ENCODE measurements at places on chromosomes 7 and 10.

- no peak for DNase-seq
Measured at GRCh38 chr10:123558651-123559050, 107.5 kb upstream of the GPR26 start.

DNA sequence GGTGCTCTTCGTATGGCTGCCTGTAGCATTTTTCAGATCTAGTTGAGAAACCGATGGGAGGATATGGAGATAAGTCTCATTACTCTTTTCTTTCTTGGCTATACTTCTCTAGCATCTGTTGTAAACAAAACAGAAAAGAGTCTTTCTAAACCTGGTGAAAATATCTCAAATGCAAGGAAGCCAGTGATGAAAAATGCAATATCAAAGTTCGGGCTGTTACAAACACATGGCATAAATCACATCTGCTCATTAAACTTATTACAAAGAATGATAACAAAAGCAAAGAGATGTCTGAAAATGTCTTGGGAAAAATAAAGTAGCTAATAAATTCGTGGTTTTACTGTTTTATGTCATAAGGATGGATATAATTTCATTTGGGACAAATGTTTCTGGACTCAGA is 71.8 kb upstream of the IGFBP3 start:
- no peak for DNase-seq

DNA sequence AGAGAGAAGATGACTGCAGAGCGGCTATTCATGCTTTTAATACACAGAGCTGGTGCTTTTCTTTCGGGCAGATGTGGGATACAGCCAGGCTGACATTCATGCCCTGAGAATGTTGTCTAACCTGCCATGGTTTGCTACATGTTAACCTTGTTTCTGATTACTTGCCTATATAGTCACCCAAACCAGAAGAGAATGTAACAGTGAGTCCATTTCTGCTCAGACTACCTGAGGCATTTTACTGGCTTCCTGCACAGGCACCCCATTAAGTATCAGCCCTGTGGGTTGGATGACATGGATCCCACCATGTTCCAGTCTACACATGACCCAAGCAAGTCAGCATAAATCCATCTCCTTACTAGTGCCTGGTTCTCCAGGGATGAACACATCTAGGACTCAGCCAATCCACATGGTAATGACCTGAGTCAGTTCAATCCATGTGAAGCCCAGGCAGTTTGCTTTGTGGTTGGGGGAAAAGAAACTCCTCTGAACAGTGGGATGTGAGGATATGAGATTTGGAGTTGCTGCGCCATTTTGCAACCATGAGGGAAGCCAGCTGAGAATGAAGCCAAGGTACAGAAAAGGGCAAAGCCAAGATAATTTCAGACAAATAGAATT is 55.7 kb upstream of the MKX start:
- DNase-seq, result no peak

- DNase-seq, result no peak
Measured at GRCh38 chr10:124703778-124704427, 40.3 kb downstream of the FAM53B start.

- no peak for DNase-seq
Measured at GRCh38 chr10:132021046-132021445, 39.3 kb upstream of the BNIP3 start.

- no peak for DNase-seq
Measured at GRCh38 chr10:65628493-65629139, 1297.2 kb upstream of the LRRTM3 start.

DNA sequence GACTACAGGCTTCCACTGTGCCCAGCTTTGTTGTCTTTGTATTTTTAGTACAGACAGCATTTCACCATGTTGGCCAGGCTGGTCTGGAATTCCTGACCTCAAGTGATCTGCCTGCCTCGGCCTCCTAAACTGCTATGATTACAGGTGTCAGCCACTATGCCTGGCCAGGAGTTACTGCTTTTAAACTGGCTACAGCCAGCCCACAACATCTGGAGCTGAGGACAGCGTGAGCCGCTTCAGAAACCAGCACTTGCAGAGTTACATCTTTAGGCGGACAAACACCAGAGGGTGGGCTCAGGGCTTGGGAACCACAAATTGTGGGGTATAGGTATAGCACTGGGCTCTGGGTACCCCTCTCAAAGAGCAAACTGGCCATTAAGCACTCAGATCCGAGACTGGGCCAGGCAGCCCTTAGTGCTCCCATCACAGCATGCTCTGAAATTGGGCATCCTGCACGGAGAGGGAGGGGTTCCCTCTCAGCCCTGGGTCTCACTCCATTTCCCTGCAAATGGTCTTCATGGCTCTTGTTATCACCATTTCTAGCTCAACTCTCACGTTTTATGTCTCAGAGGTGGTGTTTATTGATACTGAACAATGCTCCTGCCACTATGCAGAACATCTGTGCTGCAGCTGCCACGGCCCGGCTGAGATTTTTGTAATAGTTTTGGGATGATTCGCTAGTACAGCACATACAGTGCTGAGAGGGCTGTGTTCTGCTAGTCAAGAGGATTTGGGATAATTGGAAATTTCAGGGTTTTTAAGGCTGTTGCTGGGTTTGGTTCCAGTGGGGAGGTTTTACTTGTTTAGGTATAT is 146.4 kb upstream of the LYZL2 start:
- no peak for DNase-seq

- no peak for DNase-seq
Measured at GRCh38 chr10:111103196-111103840, 26.5 kb downstream of the ADRA2A start.

GRCh38 chr10:87646192-87646909 is 13.3 kb upstream of the PAPSS2 start:
- DNase-seq, result no peak

- DNase-seq, result no peak
Measured at GRCh38 chr10:123666318-123667236, at the start of gene GPR26. TSS of gene GPR26 (plus strand) at chr10:123666355. CDS start at chr10:123666408, 53 bp downstream.

GRCh38 chr7:35969066-35969465 is 168.2 kb downstream of the SEPTIN7 start:
- no peak for DNase-seq

GRCh38 chr7:5238500-5238899 is 44.2 kb upstream of the SLC29A4 start:
- no peak for DNase-seq

- DNase-seq, result no peak
Measured at GRCh38 chr10:37010741-37011140, 114.7 kb upstream of the ANKRD30A start.

DNA sequence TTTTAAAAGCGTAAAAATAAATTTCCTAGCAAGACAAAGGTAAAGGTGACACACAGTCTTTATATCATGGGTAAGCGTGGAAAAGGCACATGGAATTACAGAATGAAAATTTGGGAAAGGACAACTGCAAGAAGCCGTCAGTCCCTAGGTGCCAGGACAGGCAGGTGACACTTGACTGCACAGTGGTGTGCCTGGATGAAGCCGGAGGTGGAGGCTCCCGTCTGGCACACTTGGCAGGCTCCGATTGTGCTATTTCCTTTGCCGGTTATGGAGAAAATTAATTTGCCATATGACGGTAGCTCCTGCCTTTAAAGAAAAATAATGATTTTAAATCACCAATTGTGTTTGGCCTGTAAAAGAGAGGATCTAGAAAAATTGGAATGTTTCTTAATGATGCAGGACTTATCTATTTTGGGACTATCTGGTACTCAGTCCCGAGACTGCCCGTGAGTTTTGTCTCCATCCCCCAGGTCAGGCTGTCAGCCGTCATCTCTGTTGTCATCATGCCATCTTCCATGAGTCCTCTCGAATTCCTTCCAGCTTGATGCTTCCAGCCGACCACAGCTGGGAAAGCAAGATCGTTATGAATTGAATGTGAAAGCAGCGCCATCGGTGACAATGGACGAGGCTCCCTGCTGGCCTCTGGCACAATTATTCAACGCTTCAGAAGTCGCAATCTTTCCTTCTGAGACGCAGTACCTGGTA is 56.2 kb upstream of the MGMT start:
- DNase-seq, result no peak

GRCh38 chr10:88702848-88703597 is 3.0 kb upstream of the LIPK start:
- DNase-seq, result peak; percentile 92

- no peak for DNase-seq
Measured at GRCh38 chr7:47811632-47812380, 136.5 kb downstream of the PKD1L1 start.

GRCh38 chr10:85447690-85448089 is 918.9 kb downstream of the GRID1 start:
- no peak for DNase-seq

GRCh38 chr7:132406039-132406438 is 170.2 kb downstream of the PLXNA4 start:
- DNase-seq, result no peak

- DNase-seq, result peak; percentile 37
Measured at GRCh38 chr7:139035586-139036353, at the start of gene ZC3HAV1L. TSS of gene ZC3HAV1L (minus strand) at chr7:139036042. CDS start at chr7:139036017, 25 bp downstream.

DNA sequence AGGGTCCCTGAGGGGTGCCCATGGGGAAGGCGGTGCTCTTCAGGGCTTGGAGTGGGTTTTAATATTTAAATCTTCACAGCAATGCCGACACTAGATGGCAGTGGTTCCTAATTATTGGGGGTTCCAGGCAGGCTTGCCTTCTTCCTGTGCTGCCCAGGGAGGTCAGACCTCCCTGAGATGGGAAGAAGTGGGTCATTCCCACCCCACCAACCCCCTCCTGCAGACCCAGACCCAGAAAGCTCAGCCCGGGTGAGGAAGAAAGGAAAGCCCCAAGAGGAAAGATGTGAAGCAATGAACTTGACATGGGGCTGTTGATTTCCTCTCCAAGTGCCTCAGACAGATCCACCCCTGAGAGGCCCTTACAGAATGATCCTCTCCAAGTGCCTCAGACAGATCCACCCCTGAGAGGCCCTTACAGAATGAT is 85.1 kb upstream of the LANCL2 start:
- peak; percentile 63 for DNase-seq

- no peak for DNase-seq
Measured at GRCh38 chr7:117767951-117768350, 105.3 kb downstream of the CTTNBP2 start.

GRCh38 chr10:122878799-122879338 is 512 bp downstream of the FAM24B start:
- peak; percentile 7 for DNase-seq

DNA sequence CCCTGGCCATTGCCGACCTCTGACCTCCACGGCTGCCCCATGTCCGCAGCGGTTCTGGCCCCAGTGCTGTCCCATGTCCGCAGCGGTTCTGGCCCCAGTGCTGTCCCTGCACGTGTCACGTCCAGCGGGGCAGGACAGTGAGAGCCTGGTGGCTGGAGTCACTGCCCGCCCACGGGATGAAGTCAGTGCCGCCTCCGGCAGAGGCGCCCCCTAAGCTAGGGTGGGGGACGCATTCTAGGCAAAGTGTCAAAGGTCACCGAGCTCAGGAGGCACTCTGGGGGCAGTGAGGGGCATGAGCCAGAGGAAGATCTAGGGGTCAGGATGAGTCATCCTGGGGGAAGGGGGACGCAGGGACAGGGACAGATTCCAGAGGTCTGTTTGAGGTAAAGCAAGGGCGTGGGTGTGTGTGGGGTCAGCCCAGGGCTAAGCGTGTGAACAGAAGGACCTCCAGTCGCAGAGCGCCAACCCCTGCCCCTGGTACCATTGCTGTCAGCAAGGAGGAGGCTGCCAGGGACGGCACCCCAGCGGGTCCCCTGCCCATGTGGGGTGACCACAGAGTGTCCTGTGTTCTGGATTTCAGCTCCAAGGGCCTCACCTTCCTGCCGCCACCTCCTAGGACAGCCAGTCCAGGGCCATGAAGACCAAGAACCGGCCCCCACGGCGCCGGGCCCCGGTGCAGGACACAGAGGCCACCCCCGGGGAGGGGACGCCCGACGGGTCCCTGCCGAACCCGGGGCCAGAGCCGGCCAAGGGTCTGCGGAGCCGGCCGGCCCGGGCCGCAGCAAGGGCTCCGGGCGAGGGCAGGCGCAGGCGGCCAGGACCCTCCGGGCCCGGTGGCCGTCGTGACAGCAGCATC is 665 bp downstream of the BHLHA15 start:
- DNase-seq, result no peak

- DNase-seq, result no peak
Measured at GRCh38 chr10:24952707-24953645, 570 bp upstream of the PRTFDC1 start.

DNA sequence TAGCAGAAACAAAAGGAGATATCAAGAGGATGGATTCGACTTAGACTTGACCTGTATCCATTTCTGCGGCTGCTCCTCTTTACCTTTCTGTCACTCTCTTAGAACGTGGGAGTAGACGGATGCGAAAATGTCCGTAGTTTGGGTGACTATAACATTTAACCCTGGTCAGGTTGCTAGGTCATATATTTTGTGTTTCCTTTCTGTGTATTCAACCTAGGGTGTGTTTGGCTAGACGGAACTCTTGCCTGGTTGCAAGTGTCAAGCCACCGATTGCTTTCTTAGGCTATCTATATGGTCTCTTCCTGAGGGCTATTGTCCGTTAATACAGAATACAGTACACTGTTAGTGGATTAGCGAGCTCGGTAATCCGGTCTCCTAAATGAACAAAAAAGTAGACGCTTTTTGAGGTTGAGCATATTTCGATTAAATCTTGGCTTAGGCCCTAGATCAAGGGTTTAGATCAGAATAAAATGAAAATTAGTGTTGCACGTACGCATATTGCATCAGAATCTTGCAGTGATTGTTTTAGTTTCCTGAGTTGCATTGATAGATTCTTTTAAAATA is 1.2 kb downstream of the PTEN start:
- DNase-seq, result no peak

DNA sequence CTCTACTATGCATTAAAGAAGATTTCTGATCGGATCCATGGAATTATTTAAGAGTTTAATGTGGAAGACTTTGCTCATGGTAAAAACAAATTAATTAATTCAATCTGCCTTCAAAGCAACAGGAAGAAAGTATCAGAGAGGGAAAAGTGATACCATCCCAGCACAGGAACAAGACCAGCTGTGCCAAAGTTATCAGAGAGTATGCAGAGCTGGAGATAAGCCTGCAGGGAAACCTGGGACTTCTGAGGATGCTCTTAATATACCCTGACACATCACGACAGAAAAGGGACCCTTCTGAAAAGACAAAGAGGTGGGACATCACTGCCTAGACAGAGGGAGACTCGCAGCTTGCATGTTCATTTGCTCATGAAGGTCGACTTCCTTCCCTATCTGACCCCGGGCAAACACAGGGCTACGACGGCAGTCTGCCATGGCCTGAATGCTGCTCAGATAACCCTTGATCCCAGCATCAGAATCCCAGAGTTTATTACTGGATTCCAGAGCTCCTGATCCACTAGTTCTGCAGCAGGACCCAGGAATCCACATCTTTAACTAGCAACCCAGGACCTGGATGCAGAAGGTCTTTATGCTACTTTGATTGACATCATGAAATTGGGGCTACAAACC is 29.5 kb downstream of the FAM171A1 start:
- DNase-seq, result no peak

DNA sequence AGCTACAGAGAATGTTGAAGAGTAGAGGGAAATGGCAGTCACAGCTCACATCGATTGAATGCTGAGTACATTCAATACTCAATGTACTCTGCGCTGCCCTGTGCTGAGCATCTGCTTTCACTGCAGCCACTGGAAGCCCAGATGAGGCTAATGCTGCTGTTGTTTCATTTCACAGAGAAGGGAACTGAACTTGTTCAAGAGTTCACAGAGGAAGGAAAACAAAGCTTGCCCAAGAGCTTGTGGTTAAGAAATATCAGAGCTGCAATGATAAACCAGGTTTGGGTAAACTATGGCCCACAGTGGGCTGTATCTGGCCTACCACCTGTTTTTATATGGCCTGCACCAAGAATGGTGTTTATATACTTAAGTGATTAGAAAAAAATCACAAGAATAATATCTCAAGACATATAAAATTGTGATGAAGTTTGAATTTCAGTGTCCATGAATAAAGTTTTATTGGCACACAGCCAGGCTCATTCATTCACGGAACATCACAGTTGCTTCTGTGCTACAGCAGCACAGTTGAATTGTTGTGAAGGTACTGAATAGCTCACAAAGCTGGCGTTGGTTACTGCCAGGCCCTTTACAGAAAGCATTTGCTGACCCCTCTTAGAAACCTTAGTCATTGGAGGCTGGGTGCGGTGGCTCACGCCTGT is 64.1 kb downstream of the CFAP58 start:
- no peak for DNase-seq

All from HT1080 (cell line).